ENCODE measurements at places on chromosomes 2 and 18. TPM values are rescaled to one million over a fixed set of nuclear protein-coding genes. Genes with fewer than 3 reads are reported as not detected.

- no peak for DNase-seq
These were observed 157.9 kb upstream of the TTC39C start for GRCh38 chr18:23856466-23857163.

Gene PCARE
- 0.68 TPM for total RNA-seq

- peak; percentile 15 for DNase-seq
These were observed 206.5 kb upstream of the ZSWIM2 start for GRCh38 chr2:187055463-187055862.

Gene KCNK3
- total RNA-seq, result 1.3 TPM

Gene CCDC141
- 12.3 TPM for total RNA-seq

Measured in psoas muscle (tissue), 8 donors.